H9 (cell line): ENCODE measurements at places on chromosomes 4 and X.

GRCh38 chr4:10640561-10641201, 43.9 kb downstream of the CLNK start:
- DNase-seq: no peak

- DNase-seq: no peak
These were observed 796.6 kb upstream of the POU3F4 start for GRCh38 chrX:82711457-82711856.

DNA sequence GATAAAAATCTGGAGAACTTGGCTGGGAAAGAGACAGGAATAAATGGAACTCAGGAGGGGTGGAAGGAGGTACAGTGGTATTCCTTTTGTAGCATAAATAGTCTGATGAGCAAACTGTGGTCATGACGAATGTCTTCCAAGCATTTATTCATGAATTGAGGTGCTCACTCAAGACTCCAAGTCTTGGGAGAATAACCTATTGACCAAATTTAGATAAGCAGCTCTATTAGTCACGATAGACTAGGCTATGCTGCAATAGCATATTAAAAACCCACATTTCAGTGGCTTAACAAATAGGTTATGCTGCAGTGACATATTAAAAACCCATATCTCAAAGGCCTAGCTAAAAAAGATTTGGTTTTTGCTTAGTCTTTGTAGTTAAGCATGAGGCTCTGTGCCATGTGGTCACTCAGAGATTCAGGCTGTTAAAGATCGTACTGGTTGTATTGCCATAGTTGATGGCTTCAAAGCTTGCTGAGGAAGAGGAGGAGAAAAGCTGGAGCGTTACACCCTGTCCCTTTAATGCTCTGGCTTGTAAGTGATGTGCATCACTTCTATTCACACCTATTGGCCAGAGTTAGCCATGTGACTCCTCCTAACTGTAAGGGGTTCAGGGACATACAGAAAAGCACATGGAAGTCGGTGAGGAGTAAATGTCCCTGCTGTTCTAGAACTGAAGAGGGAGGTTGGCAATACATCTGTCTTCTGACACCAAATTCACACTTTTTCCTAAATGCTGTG, 24.5 kb upstream of the CCDC149 start:
- DNase-seq: no peak

GRCh38 chr4:122917731-122918130, 4.7 kb downstream of the NUDT6 start:
- DNase-seq: no peak

- DNase-seq: no peak
These were observed 129.8 kb downstream of the GPR143 start for GRCh38 chrX:9635803-9636202.

- DNase-seq: no peak
These were observed 135.8 kb upstream of the NDST3 start for GRCh38 chr4:117898496-117898895.

- no peak for DNase-seq
These were observed 302.9 kb upstream of the EPHA5 start for GRCh38 chr4:65973186-65973585.

GRCh38 chr4:144872508-144873225, 225.3 kb downstream of the ANAPC10 start:
- DNase-seq: no peak

DNA sequence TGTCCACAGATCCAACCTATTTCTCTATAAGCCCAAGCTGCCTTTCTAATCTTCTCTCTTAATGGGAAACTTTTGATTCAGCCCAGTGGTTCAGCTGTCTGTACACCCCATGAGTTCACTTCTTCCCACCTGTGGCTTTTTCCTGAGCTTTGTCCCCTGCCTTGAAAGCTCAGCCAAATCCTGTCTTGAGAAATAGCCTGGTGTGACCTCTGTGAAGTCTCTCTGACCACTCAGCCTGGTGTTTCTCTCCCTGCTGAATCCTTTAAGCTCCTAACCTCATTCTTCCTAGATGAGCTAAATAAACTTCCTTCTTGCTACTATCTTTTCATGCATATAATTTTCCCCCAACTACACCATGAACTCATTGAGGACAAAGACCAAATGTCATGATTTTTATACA, 15.2 kb upstream of the HERC5 start:
- no peak for DNase-seq

GRCh38 chrX:137118536-137118935, 84.7 kb upstream of the GPR101 start:
- DNase-seq: no peak

DNA sequence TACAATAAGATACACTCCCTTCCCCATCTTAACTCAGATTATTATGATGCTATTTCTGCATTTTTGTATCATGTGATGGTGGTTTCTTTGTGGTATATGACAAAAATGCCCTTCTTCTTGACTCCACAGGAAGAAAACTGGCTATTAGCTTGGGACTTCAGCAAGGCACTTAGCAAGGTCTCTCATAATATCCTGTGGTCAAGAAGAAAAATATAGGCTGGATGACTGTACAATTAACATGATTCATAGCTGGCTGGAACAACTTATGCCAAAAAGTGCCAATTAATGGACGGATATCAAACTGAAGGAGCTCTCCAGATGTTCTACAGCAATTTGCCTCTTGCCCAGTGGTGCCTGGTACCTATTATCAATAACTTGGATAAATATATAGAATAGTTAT, 2.3 kb upstream of the MID1IP1 start:
- no peak for DNase-seq
